Hepatocyte (in vitro differentiated cells): ENCODE measurements at places on chromosomes 7 and 10.

DNA sequence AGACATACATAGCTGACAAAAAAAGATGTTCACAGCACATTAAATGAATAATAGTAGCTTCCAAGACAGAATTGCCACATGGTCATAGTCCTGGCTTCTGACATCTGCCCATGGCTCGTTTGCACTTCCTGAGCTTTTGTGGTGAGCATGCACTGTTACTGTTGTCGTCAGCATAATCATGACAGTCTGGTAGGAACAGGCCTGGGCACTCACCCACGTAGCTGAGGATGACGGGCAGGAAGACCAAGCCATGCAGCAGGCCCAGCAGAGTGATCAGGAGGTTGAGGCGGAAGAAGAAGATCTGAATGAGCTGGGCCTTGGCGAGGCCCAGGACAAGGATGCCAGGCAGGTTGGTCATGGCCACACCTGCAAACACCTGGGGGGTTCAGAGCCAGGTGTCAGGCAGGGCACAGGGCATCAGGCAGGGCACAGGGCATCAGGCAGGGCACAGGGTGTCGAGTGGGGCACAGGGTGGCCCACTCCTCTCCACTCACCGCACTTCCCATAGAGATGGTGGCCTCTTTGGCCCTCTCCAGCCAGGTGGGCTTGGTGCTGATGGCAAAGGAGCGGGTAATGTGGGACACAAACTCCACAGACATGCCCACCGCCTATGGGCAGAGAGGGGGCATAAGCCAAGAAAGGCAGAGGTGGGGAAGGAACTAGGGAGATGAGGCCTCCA lies 25.3 kb upstream of the NUDCD3 start:
- DNase-seq: no peak

- no peak for DNase-seq
Observed at GRCh38 chr7:11592699-11593098, 239.3 kb downstream of the THSD7A start.

- DNase-seq: no peak
Observed at GRCh38 chr10:83214136-83214535, 925.2 kb upstream of the GHITM start.

GRCh38 chr7:117427258-117427701 lies at the start of gene ASZ1:
ASZ1 (minus strand) TSS chr7:117427493; CDS start chr7:117427460, 33 bp downstream.
- no peak for DNase-seq
